Suppressor macrophage treated with lipopolysaccharide for 1 hour (primary cell): ENCODE measurements at places on chromosomes 7 and 10.

GRCh38 chr10:55013318-55013717 lies 212.3 kb upstream of the PCDH15 start:
- DNase-seq: no peak

DNA sequence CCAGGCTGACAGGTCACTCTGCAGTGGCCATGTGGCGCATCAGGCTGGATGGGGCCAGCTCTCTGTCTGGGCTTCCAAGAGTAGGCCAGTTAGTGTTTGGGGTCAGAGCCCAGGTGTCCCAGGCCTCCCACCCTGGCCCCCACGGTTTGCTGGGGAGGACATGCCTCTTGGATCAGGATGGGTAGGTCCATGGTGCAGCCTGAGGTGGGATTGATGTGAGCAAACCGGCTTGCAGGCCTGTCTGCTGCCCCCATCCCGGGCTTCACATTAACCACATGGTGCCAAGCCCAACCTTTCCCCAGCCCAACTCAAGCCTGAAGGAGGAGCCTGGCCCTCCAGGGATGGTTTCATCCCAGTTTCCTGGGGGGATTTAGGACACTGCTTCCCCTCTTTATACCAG lies 39.2 kb downstream of the LDB3 start:
- no peak for DNase-seq

DNA sequence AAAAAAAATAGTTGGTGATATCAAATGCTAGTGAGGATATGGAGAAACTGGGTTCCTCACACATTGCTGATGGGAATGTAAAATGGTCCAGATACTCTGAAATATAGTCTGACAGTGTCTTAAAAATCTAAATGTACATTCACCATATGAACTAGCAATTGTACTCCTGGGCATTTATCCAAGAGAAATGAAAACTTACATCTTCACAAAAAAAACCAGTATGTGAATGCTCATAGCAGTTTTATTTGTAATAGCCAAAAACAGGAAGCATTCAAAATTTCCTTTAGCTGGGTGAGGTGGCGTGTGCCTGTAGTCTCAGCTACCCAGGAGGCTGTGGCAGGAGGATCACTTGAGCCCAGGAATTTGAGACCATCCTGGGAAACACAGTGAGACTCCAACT lies 2.1 kb upstream of the SSC4D start:
- peak; percentile 46 for DNase-seq

GRCh38 chr7:45593121-45593541 lies 19.0 kb downstream of the ADCY1 start:
- DNase-seq: no peak

GRCh38 chr10:5895804-5896203 lies 5.8 kb downstream of the FBH1 start:
- no peak for DNase-seq

DNA sequence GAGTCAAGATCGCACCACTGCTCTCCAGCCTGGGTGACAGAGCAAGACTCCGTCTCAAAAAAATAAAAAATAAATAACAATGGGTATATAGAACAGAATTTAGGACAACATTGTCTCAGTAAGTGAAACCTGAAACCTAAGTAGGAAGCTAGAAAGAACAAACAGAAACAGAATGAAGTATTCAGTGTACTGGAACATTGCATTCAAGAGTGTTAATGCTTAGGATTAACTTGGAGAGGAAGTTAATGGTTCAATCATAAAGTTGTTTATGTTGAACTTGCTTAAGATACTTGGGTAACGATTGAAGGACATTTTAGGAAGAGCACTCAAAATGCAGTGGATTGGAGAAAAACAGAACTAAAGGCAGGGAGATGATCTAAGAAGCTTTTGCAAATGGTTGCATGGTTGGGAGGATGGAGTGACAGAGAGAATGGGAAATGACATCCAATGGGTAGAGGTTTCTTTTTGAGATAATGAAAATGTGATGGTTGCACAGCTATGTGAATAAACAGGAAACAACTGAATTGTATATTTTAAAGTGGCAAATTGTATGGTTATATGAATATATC lies 233.7 kb downstream of the ADK start:
- DNase-seq: peak; percentile 26

DNA sequence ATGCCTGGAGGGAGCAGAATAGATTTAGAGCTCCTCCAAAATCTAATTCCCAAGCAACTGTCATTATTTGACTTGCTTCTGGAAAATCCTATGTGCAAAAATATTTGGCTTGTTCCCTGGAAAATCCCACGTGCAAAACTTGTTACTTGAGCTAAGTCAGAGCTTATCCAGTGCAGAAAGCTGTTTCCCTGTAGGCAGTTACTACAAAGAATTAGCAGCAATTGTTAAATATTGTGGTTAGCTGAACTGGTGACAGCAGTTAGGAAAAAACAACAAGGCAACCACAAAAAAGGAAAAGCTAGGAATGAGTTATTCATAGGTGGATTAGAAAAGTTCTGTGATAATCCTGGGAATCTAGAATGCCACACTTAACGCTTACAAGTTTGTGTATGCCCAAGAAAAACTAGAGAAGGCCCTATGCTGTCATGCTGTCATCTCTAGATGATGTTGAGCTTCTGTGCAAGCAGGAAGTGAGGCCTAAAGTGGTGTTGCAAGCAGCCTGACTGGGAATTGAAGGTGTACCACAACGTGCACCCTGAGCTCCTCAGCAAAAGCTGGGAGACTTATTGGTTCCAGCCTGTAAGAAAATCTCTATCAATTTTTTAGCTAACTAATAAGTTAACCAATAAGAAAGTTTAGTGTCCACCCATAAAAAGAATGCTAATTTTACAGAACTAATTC lies 738.6 kb upstream of the LRRTM3 start:
- DNase-seq: no peak

- peak; percentile 57 for DNase-seq
Measured at GRCh38 chr10:26556748-26557640, 118.9 kb downstream of the APBB1IP start.

- peak; percentile 97 for DNase-seq
Measured at GRCh38 chr10:73625884-73626752, 15.2 kb downstream of the MYOZ1 start.

GRCh38 chr7:116652793-116653192 lies 19.2 kb upstream of the MET start:
- DNase-seq: no peak

GRCh38 chr10:133318494-133319127 lies 9.9 kb downstream of the ZNF511 start:
- peak; percentile 89 for DNase-seq

DNA sequence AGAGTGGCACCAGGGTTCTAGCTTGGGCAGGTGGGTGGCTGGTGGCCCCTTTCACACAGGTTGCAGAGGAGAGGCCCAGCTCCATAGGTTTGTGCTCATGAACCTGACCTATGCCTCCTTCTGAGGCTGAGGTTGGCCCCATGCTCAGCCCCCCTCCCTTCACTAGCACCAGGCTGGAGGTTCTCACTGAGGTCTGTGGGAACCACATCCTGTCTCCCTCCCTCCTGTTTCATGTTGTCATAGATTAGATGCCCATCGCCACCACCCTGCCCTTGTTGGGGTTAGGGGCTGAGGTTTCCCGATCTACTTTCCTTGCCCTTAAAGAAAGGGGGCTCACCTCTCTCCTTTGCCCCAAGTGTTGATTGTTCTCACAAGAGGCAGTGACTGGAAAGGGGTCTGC lies 14.7 kb downstream of the NEUROG3 start:
- no peak for DNase-seq

DNA sequence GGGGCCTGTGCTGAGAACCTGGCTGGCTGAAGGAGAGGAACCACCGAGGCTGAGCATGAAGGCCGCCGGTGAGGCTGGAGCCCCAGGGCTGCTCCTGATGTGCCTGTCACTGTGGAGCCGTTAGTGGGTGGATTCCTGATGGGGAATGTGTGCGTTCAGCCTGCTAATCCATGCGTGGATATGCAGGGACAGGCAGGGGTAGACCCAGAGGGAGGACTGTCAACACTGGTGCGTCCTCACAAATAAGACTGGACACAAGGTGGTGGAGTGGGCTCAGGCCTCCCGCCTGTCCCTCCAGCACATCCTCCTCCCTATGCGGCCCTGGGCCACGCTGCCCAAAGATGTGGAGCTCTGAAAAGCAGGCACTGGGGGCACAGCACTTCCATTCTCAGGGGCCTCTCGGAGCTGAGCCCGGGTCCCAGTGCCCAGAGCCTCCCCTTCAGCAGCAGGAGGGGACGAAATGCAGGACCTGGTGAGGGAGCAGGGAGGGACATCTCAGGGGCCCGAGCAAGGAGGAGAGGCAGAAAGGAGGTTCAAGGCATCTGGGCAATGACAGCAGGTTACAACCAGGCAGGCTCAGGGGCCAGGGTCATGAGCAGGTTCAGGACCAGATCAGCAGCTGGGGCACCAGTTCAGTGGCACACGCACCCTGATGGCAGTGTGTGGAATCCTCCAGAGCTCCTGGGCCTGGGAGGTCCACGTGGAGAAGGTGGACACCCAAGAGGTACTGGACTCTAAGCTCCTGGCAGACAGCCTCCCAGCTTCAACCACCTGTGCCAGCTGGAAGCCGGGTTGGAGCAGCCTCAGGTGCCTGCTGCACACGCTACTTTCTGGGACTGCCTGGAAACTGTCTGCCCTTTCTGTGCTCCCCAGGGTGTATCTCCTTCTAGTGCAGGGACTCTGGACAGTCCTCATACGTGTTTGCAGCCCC lies 33.5 kb upstream of the ANTXRL start:
- DNase-seq: no peak

DNA sequence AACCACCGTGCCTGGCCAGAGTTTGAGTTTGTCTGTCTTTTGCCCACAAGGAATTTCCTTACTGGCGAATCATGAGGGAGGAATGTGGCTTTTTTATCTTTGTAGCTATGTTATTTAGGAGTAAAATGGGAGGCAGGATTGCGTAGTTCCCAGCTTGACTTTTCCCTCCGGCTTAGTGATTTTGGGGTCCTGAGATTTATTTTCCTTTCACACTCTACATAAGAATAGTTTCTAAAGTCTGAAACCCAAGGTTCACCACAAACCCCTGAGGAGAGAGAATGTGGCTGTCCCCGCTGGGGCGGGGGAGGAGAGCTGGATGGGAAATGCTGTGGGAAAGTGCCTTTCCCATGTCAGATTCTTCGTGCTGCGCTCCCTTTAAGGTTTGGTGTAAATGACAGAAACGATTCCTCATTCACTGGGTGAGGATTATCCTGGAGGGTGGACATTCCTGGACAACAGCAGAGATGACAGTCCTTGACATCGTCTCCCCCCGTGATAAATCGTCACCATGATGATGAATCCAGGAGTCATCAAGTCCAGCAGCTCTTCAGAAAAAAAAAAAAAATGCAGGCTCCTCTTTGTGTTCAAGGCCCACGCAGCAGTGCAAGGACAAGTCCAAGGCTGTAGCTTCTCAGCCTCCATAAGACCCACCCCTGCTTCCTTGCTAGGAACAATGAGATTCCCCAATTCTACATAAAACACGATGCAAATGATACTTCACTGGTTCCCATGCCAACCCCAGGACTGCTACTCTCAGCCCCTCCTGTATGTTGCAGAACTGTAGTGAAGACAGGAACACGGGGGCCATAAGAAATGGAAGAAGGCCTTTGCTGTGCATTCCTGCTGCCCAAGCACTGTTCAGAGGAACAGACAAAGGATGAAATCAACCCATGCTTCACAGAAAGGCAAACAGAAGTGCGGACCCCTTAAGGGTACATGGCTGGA lies 233.1 kb downstream of the CCDC3 start:
- no peak for DNase-seq

- no peak for DNase-seq
Measured at GRCh38 chr10:111211241-111211640, 134.4 kb downstream of the ADRA2A start.

GRCh38 chr10:52877451-52877850 lies 104.9 kb upstream of the MBL2 start:
- no peak for DNase-seq

DNA sequence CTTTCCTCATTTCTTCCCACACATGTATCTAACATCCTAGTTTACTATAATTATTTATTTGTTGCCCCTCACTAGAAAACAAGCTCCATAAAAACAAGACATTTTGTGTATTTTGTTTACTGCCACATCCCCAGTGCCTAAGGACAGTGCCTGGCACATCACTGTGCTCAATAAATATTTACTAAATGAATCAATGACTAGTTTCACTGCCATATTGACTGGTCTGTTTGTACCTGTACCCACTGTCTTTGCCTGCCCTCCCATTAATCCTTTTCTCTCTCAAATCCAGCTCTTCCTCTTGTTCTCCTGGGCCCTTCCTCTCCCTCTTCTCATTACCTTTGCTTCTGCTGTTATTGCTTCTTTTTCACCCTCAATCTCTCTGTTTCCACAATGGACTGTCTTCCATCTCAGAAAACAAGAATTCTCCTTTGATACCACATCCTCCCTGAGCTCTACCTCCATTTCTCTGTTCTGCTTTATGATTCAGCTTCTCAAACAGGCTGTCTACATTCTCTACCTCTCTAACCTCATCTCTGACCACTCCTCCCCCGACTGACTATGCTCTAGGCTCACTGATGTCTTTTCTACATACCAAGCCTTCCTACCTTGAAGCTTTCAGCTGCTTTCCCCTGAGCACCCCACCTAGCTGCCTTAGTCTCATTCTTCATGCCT lies 8.3 kb upstream of the FAM133B start:
- no peak for DNase-seq

DNA sequence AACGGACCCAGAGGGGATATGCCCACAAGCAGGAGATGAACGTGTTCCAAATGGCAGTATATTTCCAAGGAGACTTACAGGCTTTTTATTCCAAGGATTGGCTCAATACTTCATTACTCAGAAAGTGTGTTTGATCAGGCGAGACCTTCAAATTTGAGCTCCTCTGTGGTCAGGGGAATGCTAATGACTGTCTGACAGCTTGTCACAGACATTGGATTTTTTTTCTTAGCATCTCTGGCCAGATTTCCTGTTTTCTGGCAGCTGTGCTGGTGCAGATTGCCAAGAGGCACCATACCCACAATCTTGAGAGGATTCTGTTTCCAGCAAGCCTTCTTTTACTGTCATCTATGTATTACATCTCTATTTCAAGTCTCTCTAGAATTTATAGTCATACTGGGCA lies 93.8 kb downstream of the C1GALT1 start:
- no peak for DNase-seq

DNA sequence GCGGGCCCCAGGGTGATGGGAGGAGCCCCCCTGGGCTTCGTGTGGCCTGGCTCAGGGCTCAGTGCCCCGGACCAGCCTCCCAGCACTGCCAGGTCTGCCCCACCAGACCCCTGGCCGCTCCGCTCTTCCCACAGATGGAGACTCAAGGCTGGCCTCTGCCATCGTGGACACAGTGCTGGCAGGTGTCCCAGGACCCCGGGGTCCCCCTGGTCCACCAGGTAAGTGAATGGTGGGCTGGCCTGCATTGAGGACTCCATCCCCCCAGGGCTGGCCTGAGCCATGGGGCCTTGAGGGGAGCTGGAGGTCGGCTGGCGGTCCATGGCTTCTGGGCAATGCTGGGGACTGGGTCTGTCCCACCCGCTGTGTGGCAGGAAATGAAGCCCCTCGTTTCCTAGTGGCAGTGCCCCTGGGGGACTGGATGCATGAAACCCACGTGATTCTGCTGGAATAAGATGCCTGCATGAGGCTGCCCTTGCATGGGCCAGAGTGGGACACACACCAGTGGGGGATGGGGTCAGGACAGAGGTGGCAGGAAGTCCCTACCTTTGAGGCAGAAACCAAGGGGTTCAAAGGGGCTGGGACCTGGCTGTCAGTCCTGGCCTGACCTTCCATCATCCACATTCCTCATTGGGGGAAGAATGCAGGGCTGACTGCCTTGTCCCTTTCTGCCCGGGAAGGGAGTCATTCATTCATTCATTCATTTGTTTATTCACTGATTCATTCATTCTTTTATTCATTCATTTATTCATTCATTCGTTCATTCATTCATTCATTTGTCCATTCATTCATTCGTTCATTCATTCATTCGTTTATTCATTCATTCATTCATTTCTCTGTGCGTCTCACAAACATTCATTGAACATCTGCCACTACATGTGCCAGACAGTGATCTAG lies 81.8 kb downstream of the MYL10 start:
- no peak for DNase-seq
